ENCODE measurements at places on chromosomes 3 and 15.

- no peak for DNase-seq
Observed at GRCh38 chr15:84910928-84911623, 26.6 kb downstream of the SLC28A1 start.

DNA sequence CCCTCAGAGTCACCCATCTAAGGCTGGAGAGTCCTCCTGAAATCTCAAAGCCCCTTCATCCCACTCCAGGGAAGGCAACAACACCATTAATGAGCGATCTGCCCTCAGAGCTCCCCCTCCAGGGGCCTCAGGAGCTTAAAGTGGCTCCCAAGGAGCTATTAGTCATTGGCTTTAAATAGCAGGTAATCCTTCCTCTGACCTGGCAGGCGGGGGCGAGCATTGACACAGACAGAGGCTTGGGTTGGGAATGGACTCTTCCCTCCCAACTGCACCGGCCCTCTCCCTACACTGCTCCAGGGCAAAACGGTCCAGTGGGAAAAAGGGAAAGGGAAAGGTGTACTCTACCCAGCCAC is 1.4 kb downstream of the MFGE8 start:
- DNase-seq = peak; percentile 52

- DNase-seq = peak; percentile 76
Observed at GRCh38 chr15:22872936-22873701, 34.7 kb downstream of the NIPA2 start.

DNA sequence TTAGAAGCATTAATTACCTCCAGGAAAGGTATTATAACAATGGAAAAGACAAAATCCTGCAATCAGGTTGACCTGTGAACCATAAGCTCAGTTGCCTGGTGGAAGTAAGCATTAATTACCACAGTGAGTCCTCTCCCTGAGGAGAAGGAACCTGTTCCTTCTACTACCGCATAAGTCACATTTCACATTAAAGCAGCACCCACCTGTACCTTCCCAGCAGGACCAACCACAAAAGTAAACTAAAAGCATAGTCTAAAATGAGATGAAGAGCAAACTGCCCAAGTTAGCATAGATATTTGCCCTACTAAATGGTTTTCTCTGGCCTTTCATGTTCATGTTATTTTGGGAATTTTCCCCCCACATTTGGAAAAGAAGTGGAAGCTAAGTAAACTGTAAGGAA is 78.2 kb downstream of the EFL1 start:
- DNase-seq = no peak

DNA sequence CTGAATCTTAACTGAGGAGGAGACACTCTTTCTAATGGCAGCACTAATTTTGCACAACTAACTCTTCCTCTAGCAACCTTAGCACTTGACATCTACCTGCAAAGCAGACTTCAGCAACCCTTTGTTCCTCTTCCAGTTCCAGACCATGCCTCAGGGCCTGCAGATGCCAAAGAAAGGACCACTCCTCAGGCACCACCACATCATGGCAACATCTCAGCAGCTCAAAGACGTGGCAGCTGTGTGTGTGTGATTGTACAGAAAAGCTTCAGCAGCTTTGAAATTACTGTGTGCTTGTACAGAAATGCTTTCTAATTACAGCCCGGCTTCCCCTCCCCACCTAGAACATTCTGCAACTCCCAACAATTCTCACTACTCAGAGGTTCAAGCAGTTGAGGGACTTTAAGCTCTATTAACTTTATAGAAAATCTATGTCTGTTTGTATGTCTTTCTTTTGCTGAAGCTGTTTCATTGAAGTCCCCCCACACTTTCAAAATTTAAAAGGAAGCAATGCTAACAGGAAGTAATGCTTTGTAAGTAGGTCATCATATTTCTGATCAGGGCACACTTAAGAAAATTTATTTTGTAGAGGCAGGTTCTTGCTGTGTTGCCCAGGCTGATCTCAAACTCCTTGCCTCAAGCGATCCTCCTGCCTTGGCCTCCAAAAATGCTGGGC is 115.2 kb downstream of the CD47 start:
- no peak for DNase-seq

DNA sequence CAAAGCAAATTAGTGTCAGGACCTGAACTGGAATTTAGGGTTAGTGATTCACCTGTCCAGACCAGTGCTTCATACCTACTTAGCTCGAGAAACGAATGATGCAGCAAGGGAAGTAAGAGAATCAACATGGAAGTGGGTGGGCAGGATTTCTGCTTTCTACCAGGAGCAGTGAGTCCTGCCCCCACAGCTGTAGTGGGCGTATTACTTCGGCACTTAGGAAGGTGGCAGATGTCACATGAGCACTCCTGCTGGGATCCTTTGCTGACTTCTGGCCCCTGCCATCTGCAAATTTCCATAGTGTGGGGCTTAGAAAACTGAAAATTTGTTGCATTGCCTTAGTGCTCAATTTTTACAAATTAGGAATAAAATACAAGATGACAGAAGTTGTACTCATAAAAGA is 31.2 kb downstream of the RYR3 start:
- no peak for DNase-seq

DNA sequence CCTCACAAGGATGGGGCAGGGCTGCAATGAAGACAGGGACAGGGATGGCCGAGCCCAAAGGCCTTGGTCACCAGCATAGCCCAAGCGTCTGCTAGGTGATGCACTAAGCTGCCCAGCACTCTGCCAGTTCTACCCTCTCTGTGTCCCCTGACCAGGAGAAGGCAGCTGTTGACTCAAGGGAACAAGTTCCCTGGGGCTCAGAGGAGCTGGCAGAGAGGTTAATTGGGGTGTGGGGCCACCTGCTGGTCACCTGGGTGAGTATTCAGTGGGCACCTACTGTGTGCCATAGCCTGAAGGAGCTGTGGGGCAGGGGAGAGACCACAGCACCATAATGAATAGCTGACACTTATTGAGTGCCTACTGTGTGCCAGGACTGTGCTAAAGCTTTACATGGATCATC is 22.0 kb upstream of the DOCK3 start:
- DNase-seq = no peak

- DNase-seq = no peak
Observed at GRCh38 chr3:65778968-65779367, 259.8 kb downstream of the MAGI1 start.

DNA sequence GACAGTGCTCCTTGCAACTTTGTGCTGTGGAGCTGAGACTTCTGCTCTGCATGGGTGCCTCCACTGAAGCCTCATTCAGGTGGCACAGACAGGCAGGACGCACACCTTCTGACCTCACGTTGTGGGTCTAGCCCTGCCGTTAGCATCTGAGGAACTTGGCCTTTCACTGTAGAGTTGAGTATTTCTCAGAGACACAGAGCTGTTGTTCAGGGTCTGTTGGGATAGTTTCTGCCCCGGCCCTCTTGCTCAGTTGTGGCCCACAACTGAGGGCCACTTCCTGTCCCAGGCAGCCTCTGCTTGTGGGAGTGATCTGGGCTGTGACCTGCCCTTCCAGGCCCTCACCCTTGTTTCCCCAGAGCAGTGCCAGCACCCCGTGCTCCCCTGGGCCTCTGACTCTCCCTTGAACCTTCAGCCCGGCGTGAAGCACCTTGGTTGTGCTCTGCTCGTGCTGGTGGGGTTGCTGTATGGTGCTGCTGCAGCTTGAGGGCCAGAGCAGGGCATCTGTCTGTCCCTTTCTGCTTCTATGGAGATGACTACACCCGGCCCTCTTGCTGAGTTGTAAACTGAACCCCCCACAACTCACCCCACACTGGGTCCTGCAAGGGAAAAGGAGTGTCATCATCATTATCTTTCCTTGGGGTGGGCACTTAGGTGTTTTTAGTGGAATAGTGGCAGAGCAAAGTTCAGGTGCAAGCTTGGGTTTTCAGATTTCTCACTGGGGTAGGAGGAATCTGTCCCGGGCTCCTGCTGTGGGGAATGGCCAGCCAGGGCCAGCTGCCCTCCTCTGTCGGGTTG is 11.7 kb downstream of the BAHD1 start:
- no peak for DNase-seq

DNA sequence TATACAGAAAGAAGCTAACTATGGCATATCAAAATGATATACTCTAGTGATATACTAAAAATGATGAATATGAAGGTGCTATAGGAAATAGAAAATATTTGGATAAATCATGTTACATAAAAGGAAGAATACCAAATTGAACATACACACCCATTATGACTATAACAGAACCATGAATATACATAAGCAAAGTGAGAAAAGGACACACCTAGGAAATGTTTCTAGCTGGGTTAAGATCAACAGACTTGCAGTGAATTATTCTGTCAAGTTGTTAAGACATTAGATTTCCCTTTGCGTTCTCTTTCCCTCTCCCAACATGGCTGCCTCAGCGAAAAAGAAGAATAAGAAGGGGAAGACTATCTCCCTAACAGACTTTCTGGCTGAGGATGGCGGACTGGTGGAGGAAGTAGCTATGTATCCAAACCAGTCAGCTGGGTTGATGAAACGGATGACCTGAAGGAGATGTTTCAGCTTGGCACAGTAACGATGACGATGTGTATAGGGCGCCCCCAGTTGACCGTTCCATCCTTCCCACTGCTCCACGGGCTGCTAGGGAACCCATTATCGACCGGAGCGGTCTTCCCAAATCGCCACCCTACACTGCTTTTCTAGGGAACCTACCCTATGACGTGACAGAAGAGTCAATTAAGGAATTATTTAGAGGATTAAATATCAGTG is 20.2 kb upstream of the PARP14 start:
- no peak for DNase-seq

DNA sequence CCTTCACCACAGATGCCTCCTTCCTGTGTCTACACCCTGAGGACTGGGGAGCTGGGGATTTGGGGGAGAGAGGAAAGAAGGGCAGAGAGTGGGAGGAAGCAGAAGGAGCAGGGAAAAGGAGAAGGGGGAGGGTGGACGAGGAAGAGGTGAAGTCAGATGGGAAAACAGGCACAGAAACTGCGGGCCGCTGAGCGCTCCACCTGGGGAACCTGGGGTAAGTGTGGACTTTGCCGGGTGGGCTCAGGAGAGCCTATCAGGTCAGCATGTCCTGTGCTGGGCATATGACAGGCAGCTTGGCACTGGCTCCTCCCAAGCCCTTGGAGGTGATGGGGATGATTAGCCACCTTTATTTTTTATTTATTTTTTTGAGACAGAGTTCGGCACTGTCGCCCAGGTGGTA is 62.6 kb downstream of the CORO2B start:
- DNase-seq = no peak

GRCh38 chr3:192651836-192652512 is 75.4 kb downstream of the FGF12 start:
- DNase-seq = no peak

GRCh38 chr3:14550181-14550580 is 10.0 kb upstream of the GRIP2 start:
- no peak for DNase-seq

GRCh38 chr3:123658852-123659206 is 74.0 kb upstream of the HACD2 start:
- DNase-seq = no peak

DNA sequence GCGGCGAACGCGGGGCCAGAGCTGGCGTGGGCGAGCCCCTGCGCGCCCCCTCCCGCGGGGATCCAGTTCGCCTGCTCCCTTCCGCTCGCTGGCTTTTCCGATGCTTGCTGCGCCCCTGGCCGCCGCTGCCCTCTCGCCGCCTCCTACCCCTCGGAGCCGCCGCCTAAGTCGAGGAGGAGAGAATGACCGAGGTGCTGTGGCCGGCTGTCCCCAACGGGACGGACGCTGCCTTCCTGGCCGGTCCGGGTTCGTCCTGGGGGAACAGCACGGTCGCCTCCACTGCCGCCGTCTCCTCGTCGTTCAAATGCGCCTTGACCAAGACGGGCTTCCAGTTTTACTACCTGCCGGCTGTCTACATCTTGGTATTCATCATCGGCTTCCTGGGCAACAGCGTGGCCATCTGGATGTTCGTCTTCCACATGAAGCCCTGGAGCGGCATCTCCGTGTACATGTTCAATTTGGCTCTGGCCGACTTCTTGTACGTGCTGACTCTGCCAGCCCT is 721 bp downstream of the P2RY1 start:
- no peak for DNase-seq

DNA sequence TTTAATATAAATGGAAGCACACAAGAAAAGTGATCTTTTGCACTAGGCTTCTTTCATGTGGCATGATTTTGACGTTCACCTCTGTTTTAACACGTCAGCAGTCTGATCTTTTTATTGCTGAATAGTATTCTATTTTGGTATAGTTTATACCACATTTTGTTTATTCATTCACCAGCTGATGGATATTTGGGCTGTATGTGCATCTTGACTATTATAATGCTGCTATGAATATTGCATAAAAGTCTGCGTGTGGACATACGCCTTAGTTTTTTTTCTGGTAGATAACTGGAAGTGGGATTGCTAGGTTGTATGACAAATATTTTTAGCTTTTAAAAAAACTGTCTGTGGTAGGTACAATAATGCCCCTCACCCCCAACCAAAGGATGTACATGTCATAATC is 14.4 kb downstream of the NAA50 start:
- DNase-seq = no peak

DNA sequence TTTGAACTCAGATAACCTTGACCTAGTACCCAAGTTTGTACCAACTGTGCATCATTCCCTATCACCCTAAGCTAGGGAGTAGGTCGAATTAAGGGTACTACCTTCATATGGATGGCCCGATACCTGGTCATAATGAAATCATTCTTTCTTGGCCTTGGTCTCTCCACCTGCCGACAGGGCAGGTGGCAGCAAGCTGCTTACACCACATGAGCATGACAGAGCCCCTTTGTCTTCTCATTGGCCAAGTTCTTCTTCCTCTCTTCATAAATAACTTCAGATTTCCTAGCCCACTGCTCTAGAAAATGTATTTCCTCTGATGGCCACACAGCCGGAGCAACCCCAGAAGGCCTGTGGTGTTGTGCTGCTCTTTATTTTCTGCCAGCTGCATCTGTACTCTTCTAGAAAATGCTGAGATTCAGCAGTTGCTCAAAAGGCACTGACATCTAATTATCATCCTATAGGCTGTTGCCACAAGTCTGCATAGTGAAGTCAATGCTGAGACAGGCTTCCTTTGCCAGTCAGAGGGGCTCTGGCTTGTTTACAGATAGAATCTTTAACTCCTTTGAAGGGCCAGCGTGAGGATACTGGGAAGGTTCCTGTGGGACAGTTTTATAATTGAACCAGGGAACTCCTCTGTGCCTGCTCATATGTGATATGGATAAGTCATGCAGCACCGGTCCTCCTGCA is 304.2 kb downstream of the PTPRG start:
- no peak for DNase-seq

DNA sequence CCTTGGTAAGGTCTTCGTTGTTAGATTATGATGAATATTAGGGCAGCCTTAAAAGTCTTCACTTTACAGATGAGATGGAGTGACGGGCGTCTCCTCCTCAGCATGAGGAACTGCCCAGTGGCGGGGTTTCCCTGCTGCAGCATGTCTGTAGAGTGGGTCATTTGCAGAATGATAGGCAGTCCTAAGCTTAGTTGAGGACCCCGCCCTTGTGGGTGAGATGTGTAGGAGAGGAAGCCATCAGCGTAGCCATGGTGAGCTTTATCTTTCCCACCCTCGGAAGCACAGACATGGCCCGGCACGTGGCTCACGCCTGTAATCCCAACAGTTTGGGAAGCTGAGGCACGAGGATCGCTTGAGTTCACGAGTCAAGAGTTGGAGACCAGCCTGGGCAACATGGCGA is 877 bp downstream of the NIT2 start:
- DNase-seq = peak; percentile 31

GRCh38 chr3:14517601-14518431 is 22.3 kb downstream of the GRIP2 start:
- no peak for DNase-seq
